ENCODE measurements at places on chromosomes 4 and X.

GRCh38 chrX:153465691-153466380, 4.5 kb downstream of the HAUS7 start:
- no peak for DNase-seq

DNA sequence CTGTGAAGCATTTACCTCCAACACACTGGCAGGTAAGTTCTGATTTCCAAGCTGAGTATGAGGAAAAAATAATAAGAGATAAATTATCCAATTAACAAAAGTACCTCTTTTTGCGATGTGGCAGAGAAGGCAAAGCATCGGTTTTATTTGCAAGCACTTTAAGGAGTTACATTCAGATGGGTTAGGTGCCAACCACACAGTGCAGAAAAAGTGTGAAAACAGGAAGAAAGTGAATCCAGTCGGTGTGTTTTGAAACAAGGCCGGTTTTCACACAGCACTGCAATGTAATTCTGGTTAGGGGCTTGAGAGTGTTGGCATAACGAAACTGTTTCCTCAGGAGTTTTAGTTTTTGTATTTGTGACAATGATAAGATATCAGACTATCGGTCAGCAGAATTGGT, 130.8 kb upstream of the PDLIM3 start:
- DNase-seq: no peak

DNA sequence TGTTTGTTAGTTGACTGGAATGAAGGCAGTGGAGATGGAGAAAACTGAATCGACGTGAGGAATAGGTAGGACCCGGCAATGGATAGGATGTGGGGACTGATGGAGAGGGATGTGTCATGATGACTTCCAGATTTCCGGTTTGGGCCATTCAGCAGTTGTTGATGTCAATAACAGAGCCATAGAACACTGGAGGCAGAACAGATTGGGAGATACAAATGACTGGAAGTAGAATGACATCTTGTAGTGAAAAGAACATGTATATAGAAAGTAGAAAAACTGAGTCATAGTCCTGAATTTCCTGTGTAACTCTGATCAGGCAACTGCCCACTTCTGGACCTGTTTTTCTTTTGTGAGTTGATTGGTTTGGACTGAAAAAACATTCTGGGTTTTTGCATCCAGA, 24.5 kb downstream of the CETN2 start:
- no peak for DNase-seq

GRCh38 chr4:147799986-147800555, 68.2 kb downstream of the ARHGAP10 start:
- peak; percentile 68 for DNase-seq

- no peak for DNase-seq
These were observed 68.3 kb downstream of the PALLD start for GRCh38 chr4:168565130-168565529.

- peak; percentile 58 for DNase-seq
These were observed 10.0 kb downstream of the TNIP3 start for GRCh38 chr4:121154103-121154515.

GRCh38 chr4:113153529-113154101, 104.2 kb downstream of the ANK2 start:
- DNase-seq: no peak

DNA sequence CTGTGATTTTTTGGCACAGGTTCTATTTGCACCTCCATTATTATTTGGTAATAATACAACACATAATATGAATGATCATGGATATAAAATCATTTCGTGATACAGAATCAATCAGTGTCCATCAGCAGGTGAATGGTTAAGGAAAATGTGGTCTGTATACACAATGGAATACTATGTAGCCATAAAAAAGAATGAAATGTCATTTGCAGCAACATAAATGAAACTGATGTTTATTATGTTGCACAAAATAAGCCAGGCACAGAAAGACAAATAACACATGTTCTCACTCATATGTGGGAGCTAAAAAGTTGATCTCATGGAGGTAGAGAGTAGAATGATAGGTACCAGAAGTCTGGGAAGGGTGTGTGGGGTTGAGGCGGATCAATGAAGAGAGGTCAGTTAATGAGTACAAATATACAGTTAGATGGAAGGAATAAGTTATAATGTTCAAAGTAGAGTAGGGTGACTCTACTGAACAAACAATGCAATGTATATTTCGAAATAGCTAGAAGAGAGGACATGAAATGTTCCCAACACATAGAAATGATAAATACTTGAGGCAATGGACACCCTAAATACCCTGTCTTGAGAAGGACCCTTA, 1.1 kb upstream of the SMARCA1 start:
- DNase-seq: no peak

DNA sequence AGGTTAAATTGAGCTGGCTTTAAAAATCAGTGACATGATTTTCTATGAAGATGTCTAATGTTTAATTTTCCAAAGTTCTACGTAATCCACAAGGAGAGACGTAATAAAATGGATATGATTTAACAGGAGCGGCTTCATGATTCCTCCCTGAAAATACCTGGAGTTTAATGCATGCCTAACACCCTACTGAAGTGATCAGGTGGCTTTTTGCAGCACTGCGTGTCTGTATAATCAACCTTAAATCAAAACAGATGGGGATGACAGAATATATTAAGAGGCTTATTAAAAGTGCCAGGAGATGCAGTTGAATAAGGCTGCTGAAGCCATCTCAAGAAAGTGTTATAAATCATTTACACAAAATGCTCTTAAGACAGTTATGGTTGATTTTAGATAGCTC, 112.4 kb upstream of the TLR3 start:
- no peak for DNase-seq

DNA sequence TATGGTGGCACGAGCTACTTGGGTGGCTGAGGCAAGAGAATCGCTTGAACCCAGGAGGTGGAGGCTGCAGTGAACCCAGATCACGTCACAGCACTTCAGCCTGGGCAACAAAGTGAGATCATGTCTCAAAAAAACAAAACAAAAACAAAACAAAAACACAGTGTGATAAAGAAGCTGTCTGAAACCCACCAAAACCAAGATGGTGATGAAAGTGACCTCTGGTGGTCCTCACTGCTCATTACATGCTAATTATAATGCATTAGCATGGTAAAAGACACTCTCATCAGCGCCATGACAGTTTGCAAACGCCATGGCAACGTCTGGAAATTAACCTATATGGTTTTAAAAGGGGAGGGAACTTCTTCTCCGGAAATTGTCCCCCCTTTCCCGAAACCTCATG, 29.4 kb upstream of the OPHN1 start:
- DNase-seq: peak; percentile 16

- no peak for DNase-seq
These were observed 15.8 kb upstream of the GAGE10 start for GRCh38 chrX:49287665-49288064.

DNA sequence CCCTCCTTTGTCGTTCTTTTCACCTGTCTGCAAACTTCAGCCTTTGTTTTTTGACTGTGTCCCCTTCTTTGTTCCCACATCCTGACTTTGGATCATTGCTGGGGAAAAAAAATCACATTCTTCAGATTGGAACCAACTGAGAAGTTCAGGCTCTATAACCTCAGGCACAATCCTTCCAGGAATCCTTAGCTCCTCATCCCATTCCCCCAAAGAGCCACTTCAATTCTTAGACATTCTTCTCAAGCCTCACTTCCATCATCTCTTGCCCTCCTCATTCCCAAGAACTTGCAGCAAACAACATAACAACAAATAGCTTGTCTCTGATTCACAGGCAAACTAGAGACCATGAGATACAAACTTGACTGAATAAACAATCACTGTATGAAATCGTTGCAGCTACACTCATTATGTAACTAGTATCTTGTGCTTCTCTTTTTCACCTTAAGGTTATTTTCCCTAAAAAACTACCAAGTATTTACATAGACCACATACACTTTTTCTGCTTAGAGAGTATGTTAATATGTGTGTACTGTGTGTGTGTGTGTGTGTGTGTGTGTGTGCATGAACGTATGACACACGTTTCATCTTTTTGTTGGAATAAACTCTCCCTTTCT, 26.4 kb upstream of the PGM2 start:
- no peak for DNase-seq

- DNase-seq: no peak
These were observed 13.9 kb upstream of the RHOH start for GRCh38 chr4:40182954-40183353.

DNA sequence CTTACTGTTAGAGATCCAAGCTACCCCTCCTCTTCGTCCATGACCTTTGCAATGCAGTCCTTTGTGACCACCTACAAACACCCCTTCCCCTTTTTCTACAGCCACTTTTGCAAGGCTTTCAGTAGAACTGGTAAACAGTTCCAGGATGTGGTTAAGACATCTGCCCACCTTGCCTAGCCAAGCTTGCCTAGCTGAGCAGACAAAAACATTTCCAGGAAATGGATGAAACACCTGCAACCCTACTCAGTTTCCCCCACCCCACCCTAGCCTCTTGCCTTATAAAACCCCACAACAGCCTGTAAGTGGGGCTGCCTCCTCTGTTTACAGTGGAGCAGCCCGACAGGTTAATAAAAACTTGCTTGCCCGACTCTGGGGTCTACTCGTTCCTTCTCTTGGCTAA, 133.8 kb downstream of the ZC4H2 start:
- DNase-seq: peak; percentile 19

DNA sequence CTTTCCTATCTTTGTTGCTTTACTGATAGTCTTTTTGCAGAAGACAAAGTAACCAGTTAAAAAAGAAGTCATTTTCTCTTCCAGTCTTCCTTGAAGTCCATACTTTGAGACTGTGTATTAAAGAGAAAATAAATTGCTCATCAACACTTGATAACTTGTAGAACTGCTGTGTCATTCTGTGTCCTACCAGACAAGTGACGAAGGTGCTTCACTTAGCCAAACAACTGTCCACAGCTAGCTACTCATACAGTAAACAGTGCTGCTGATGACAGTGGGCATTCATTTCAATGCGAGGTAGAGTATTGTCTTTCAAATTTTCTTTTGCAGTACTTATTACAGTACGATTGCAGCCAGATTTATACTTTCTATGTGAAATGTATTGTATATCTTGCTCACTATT, 11.5 kb downstream of the COL25A1 start:
- DNase-seq: no peak

DNA sequence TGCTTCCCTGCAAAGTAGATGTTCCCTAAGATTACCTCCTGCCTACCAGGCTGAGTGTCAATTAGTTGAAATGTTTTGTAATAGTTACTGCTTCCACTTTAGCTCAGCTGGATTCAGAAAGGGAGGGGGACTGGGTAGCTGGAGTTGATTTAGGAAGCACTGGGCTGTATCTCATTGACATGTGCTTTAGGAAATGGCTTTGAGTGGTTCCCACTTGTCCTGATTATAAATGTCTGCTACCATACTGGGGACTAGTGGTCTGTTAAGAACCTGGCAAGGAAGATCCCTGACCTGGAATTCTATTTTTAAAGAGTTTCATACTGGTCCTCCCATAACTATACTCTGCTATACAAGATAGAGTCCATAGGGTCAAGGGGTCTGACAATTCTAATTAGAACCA, 363.9 kb upstream of the PPP1R2C start:
- DNase-seq: no peak

- DNase-seq: peak; percentile 86
These were observed 123.6 kb upstream of the RBPJ start for GRCh38 chr4:26197018-26197779.

GRCh38 chrX:70044541-70045245, 5.0 kb downstream of the AWAT2 start:
- DNase-seq: no peak

DNA sequence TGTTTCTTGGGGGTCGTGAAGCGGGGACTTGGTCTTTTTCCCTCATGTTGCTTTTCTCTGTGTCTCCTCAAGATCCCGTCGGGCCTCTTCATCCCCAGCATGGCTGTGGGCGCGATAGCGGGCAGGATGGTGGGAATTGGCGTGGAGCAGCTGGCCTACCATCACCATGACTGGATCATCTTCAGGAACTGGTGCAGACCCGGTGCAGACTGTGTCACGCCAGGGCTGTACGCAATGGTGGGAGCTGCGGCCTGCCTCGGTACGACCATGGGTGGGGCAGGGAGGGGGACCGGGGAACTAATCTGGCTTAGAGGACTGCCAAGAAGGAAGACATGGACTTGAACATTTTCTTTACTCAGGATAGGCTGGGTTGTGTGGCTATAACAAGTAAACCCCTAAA, 55.6 kb downstream of the CLCN4 start:
- DNase-seq: no peak

- DNase-seq: peak; percentile 73
These were observed 13.0 kb downstream of the RGS12 start for GRCh38 chr4:3305610-3306371.

DNA sequence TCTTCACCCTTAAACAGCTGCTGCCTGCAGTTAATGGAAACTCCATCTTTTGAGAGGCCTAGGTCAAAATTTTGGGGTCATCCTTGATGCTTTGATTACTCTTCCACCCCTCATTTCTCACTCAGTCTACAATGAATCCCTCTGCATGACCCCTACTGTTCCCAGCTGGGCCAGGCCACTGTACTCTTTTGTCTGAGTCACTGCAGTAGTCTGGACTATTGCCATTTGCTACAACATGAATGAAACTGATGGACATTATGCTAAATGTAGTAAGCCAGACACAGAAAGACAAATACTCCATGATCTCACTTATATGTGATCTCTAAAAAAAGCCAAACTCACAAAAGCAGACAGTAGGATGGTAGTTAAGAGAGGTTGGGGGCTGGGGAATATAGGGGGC, 28.3 kb downstream of the STK32B start:
- DNase-seq: no peak

DNA sequence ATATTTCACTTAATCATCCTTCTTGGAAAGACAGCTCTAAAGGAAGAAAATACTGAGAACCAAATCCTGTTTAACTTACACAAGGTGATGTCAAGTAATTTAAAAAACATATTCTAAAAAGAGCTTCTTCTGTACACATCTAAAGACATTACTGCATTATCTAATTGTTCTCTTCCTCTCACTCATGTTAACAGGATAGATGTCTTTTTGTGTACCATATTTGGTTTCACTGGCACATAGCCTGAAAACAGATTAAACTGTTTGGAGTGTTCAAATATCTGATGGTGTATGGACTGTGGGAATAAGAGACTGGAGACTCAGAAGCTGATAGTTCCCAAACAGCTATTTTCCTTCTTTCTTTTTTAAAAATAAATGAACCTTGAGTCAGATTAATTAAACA, 213.3 kb upstream of the MAB21L2 start:
- no peak for DNase-seq

- DNase-seq: no peak
These were observed 218.5 kb downstream of the SPANXN3 start for GRCh38 chrX:143298663-143299241.

DNA sequence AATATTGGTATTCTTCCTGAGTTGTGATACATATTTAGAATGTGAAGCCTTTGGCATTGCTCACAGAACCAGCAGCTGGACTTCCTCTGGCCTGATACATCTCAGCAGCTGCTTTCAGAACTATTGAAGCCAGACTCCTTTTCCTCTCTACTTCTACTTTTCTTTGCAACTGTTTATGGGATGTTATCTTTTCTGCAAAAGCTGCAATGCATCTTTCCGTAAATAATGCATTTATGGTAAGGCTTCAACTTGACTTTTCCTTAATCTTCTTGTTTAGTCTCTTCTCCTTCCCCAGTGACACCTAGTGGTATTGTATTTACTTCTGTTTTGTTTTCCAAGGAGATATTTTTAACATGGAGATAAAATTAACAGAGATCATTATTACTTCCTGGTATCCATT, 1548.7 kb downstream of the PCDH7 start:
- no peak for DNase-seq
